ENCODE measurements at places on chromosomes 1 and 21. TPM values are rescaled to one million over a fixed set of nuclear protein-coding genes. Genes with fewer than 3 reads are reported as not detected.

The GLMN gene
- total RNA-seq, result 22.7 TPM

The SPRR1B gene
- not detected for total RNA-seq

DNA sequence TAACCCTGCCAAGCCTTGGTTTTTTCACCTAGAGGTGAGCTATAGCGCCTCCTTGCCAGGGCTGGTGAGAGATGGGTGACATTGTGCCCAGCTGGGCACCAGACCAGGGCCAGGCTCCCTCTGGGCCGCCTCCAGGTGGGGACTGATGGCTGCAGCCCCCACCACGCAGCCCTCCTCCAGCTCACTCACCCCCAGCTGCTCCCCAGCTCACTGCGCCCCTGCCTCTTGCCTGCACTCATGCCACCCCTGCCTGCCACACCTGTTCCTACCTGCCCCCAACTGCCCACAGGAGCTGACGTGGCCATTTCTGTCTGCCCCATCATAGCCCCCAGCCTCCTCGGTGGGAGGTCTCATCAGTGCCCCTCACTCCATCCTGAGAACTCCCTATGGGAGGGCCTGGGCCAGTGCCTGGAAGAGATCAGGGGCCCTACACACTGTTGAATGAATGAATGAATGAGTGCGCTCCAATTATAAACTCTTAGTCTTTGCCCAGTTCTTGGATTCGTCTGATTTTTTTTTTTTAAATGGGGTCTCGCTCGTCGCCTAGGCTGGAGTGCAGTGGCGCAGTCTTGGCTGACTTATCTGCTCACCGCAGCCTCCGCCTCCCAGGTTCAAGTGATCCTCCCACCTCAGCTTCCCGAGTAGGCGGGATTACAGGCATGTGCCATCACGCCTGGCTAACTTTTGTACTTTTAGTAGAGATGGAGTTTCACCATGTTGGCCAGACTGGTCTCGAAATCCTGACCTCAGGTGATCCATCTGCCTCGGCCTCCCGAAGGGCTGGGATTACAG, 26.4 kb upstream of the VPS13D start:
- H3K4me1 ChIP-seq, result peaks cover 7% of the 10 kb centered on the region
- no peak overlapping the region for H3K4me3 ChIP-seq
- DNase-seq, result no peak
- no peaks in the 10 kb centered on the region for H3K36me3 ChIP-seq
- no peaks in the 10 kb centered on the region for H3K27me3 ChIP-seq

DNA sequence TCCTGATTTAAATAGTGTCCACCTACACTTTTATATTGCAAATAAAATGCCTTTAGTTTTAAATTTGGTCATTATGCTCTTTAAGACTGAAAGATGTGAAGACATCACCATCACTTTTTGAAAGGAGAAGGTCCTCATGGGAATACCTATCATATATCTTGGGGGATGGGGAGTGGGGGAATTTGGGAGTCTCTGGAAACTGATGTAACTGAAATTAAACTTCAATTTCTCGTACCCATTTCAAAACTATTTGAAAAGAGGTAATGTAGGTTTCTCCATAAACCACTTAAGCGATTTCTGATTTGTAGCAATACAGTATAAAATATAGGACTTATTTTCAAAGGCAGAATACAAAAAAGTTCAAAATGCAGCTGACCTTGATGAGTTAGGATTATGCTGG, 924 bp downstream of the EXTL2 start:
- peaks cover 34% of the 10 kb centered on the region for H3K36me3 ChIP-seq
- no peaks in the 10 kb centered on the region for H3K27me3 ChIP-seq
- peaks cover 38% of the 10 kb centered on the region for H3K4me1 ChIP-seq
- no peak for DNase-seq

- H3K36me3 ChIP-seq, result no peaks in the 10 kb centered on the region
- H3K27me3 ChIP-seq, result peaks cover 17% of the 10 kb centered on the region
- no peak overlapping the region for H3K4me3 ChIP-seq
- DNase-seq, result no peak
- H3K4me1 ChIP-seq, result no peaks in the 10 kb centered on the region
Observed at GRCh38 chr1:4127592-4128140, 227.6 kb upstream of the C1orf174 start.

DNA sequence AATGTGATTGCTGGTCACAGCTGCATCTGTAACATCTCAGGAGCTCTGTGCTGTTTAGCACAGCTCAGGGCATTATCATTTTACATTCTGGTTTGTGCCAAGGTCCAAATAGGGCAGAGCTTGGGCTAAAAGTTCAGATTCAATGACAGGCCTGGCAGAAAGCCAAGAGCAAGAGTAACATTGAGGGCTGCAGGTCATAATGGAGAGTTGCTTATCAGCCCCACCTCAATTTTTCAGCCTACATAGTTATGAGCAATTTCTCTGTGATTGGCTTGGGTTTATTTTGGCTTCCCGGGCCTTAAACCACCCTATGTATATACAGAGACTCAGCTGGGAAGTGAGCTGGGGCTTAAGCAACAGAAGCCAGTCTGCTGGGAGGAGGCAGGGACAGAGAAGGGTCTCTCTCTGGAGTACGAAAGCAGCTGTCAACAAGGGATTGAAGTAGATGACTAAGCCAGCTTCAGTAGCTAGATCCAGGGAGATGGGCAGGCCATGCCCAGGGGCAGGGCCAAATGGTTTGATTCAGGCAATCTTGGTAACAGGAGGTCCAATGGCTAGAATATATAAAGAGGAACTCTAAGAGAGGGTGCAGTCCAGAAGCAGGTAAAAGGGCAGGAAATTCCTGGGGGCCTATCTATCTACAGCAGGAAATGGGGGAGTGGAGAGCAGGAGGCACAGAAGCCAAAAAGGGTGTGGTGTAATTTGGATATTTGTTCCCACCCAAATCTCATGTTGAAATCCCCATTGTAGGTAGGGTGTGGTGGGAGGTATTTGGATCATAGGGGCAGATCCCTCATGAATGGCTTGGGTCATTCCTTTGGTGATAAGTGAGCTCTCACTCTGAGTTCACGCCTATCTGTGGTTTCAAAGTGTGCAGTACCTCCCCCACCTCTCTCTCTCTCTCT, 49.0 kb downstream of the BRINP2 start:
- no peaks in the 10 kb centered on the region for H3K4me1 ChIP-seq
- no peak overlapping the region for H3K27ac ChIP-seq
- H3K4me3 ChIP-seq, result no peak overlapping the region
- peaks cover 9% of the 10 kb centered on the region for H3K27me3 ChIP-seq
- no peaks in the 10 kb centered on the region for H3K36me3 ChIP-seq

- no peak overlapping the region for H3K4me3 ChIP-seq
- no peak for DNase-seq
- H3K4me1 ChIP-seq, result no peaks in the 10 kb centered on the region
- no peak overlapping the region for H3K27ac ChIP-seq
- peaks cover 5% of the 10 kb centered on the region for H3K27me3 ChIP-seq
Observed at GRCh38 chr1:223678841-223679240, 13.3 kb upstream of the CAPN8 start.

GRCh38 chr21:37828991-37829390, 87.3 kb downstream of the KCNJ6 start:
- no peak overlapping the region for H3K27ac ChIP-seq
- no peaks in the 10 kb centered on the region for H3K36me3 ChIP-seq
- no peak overlapping the region for H3K4me3 ChIP-seq
- no peaks in the 10 kb centered on the region for H3K4me1 ChIP-seq

DNA sequence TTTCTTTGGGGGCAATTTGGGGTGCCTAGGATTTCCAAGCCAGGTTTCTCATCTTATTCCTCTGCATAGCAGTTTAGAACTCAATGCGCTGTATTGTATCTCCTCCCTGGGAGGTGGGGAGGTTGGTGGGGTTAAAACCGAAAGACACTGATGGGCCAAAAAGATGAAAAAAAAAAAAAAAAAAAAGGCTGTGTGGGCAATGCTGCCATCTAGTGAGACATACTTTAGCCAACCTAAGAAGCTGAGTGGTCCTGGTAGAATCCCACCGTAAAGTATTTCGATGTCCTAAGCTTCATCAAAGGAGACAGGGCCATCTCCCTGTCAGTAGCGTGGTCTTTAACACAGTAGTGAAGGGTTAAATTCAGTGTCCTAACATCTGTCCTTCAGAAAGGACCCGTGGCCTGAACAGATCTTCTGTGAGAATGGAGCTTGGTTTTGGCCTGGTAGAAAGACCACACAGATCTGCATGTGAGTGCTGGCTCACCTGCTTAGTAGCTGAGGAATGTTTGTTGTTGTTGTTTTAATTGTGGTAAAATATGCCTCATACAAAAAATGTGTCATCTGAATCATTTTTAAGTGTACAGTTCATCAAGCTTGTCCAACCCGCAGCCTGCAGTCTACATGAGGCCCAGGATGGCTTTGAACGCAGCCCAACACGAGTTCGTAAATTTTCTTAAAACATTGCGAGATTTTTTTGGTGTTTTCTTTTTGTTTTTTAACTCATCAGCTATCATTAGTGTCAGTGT, 226.2 kb downstream of the KIF26B start:
- no peak for DNase-seq
- no peaks in the 10 kb centered on the region for H3K36me3 ChIP-seq
- H3K27ac ChIP-seq, result no peak overlapping the region
- peaks cover 5% of the 10 kb centered on the region for H3K27me3 ChIP-seq
- H3K4me3 ChIP-seq, result no peak overlapping the region

DNA sequence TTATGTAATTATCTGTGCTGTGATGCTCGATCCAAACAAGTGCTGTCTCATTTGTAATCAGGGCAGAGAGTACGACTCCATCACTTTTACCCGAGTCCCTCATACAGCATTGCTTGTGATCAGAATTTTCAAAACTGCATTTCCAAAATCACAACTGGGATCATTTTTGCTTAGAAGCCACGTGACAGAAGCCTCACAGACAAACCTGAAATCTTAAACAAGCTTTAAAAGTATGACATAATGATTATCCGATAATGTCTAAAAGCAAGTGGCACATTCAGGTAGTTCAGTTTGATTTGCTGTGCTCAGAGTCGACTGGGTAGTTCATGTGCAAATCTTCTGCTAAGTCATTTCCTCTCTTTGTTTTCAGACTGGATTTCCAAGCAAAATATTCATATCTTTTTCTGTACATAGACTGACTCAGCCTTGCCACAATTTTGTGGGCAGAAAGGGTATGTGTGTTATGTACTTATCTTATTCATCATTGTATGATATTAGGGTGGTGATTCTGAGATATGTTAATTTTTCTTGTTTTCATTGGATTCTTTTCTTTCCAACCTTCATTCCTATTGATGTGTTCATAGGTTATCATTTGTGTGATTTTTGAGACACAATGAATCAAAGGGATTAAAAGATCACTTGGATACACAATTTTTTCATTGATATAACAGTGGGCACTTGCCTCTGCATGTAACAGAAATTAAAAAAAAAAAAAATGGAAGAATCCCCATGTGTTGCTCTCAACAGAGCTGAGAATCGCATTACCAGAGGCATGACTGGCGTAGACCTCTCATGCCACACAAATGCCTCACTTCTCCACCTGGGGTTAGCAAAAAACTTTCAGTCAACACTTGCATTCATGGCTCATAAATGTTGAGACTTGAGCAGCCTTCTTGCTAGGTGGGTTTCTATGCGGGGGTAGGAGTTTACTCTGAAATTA, 355.7 kb downstream of the LTN1 start:
- H3K27me3 ChIP-seq, result no peaks in the 10 kb centered on the region
- H3K27ac ChIP-seq, result no peak overlapping the region
- no peak for DNase-seq
- H3K4me1 ChIP-seq, result peaks cover 16% of the 10 kb centered on the region
- H3K36me3 ChIP-seq, result no peaks in the 10 kb centered on the region
- no peak overlapping the region for H3K4me3 ChIP-seq

DNA sequence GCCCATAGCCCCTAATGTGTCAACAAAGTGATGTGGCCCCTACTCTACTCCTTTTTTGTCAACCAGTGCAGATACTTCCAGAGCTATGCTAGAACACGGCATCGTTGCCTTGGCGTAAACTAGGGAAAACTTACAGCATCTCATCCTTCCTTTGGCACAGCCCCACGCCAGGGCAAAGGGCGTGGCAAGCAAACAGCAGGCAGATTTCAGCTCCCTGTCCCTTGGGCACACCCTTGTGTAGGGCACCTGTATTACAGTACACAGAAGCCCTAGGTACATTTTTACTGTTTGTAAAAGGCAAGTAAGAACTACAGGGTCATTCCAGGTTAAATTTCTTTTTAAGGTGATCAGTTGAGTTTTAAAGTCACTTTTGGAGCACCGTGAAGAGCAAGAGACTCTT, 29.3 kb downstream of the PRDX6 start:
- no peak overlapping the region for H3K27ac ChIP-seq
- no peaks in the 10 kb centered on the region for H3K36me3 ChIP-seq
- H3K4me1 ChIP-seq, result peaks cover 9% of the 10 kb centered on the region
- DNase-seq, result no peak

All from mesothelial cell of epicardium (in vitro differentiated cells).